ENCODE measurements at places on chromosomes 12 and 14.

GRCh38 chr14:76770521-76771436, 9.5 kb downstream of the VASH1 start:
- H3K4me3 ChIP-seq = no peak overlapping the region
- no peak overlapping the region for H3K27ac ChIP-seq
- H3K36me3 ChIP-seq = no peaks in the 10 kb centered on the region
- DNase-seq = no peak
- H3K27me3 ChIP-seq = no peaks in the 10 kb centered on the region
- H3K4me1 ChIP-seq = no peaks in the 10 kb centered on the region

GRCh38 chr12:131438881-131439280, 272.0 kb upstream of the SFSWAP start:
- no peaks in the 10 kb centered on the region for H3K4me1 ChIP-seq
- DNase-seq = no peak
- no peaks in the 10 kb centered on the region for H3K36me3 ChIP-seq
- H3K27ac ChIP-seq = no peak overlapping the region
- no peaks in the 10 kb centered on the region for H3K27me3 ChIP-seq

DNA sequence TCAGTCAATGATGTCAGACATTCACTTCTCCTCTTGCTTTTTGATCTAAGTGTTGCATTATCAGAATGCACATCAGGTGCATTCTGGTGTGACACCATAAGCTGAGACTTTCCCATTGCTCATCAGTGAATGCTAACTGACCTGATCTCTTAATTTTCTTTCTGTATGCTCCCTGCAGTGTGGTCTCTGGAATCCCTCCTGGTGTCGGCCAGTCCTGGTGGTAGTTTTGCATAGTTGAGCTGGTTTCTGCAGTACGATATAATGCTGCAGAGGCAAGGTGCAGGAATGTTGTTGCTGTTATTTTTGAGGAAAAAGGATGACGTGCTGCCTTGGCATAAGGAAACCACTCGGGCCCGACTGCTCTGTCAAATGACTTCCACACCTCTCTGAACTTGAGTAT, 11.0 kb upstream of the SRP54 start:
- H3K4me1 ChIP-seq = no peaks in the 10 kb centered on the region
- DNase-seq = no peak
- H3K27me3 ChIP-seq = no peaks in the 10 kb centered on the region
- no peak overlapping the region for H3K4me3 ChIP-seq
- H3K36me3 ChIP-seq = no peaks in the 10 kb centered on the region

DNA sequence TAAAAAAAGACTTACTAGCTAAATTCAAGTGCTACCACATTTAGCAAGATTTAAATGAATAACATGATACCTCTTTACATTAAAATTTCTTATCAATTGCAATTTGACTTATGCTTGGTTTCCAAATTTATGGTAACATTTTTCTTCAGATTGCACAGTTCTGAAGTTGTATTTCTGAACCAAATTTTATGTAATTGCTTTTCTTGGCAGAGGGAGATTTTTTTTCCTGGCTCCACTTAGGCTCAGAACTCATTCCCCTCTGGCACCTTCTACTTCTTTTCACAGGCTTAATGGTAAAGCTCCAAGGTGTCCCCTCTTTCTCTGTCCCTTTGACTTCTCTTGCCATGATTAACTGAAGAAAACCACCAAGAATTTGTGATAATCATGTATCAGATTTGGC, 99.8 kb upstream of the TMTC1 start:
- H3K27me3 ChIP-seq = no peaks in the 10 kb centered on the region
- H3K4me1 ChIP-seq = no peaks in the 10 kb centered on the region

DNA sequence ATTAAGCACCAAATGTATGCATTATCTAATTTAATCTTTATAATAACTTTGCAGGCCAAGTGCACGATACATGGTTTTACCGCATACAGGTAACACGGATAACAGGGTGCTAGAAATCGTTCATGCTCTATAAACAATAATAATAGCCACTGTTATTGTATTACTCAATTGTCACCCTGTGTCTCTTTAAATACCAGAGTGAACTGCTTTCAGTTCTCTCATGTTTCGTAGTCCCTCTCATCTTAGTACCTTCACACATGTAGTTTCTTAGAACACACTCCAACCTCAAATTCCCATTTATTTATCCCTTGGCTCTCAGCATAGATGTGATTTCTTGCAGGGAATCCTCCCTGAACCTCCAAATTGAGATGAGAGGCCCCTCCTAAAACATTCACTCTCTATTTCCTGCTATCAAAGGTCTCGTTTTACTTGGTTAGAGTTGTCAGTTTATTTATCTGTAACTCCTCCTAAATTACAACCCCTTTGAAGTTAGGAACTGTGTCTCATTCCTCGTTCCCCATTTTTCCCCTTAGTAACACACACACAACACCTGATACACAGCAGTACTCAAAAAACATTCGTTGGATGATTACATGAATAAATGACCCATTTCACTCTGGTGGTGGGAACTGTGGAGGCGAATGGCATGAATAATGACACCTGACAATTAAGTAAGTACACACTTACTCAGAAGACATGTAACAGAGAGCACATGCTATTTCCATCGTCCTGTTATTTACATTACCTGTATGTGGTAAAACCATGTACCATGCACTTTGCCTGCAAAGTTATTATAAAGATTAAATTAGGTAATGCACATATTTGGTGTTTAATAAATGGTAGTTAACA, 134.6 kb downstream of the BTG1 start:
- no peaks in the 10 kb centered on the region for H3K36me3 ChIP-seq
- H3K27me3 ChIP-seq = no peaks in the 10 kb centered on the region
- no peaks in the 10 kb centered on the region for H3K4me1 ChIP-seq
- no peak overlapping the region for H3K4me3 ChIP-seq
- no peak overlapping the region for H3K27ac ChIP-seq

- no peaks in the 10 kb centered on the region for H3K27me3 ChIP-seq
- no peak overlapping the region for H3K4me3 ChIP-seq
- no peak overlapping the region for H3K27ac ChIP-seq
- no peaks in the 10 kb centered on the region for H3K36me3 ChIP-seq
- no peaks in the 10 kb centered on the region for H3K4me1 ChIP-seq
These were observed 388.7 kb upstream of the TBX3 start for GRCh38 chr12:115072712-115073111.

Data from prostate gland (tissue), 2 donors.